ENCODE measurements at places on chromosomes 4 and X. TPM values are rescaled to one million over a fixed set of nuclear protein-coding genes. Genes with fewer than 3 reads are reported as not detected.

DNA sequence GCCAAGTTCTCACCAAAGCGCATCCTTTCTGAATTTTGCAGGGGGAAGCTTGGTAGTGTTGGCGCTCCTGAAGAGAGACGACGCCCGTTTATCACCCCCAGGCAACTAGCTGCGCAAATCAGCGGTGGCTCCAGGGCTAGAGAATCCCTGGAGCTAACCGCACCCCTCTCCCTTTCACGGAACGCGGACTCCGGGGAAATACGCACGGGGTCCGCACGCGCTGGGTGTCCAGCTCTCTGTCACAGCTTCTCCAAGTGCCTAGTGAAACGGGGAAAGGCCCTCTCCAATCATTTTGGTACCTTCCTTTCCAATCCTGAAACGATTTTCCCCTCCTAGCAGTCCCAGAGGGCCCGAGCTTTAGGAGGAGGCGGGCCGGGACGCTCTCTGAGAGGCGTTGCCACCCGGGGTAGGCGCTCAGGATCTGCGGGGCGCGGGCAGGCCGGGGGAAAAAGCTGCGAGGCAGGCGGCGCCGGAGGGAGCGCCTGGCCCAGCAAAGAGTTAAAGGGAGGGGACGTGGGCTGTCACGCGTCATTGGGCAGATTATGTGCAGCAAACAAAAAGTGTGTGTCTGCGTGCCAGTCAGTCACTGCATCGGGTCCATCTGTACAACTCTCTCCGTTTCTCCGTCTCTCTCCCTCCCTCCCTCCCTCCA lies at the start of gene PRDM8:
PRDM8 (plus strand) TSS at position 582 of the 652 bp plus-strand sequence. CDS start 2,578 bp downstream, outside the sequence.
- no peak for DNase-seq

DNA sequence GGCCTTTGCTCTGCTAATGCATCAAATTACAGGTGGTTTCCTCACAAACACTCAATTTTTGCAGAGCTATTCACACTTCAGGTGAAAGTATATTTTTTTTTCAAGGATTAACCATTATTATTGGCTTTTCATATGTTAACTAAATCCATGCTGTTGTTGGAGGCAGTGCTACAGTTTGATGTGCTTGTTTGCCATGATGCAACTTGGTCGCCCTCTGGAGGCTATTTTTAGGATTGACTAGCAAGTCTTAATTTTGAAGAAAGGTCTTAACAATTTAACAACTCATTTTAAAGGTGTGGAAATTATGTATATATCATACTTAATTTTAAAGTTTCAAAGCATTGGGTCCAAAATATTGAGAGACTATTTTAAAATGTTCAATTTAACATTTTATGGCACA lies 168.8 kb upstream of the FAM47A start:
- DNase-seq = no peak

- no peak for DNase-seq
Observed at GRCh38 chr4:82528074-82528473, 33.7 kb downstream of the TMEM150C start.

DNA sequence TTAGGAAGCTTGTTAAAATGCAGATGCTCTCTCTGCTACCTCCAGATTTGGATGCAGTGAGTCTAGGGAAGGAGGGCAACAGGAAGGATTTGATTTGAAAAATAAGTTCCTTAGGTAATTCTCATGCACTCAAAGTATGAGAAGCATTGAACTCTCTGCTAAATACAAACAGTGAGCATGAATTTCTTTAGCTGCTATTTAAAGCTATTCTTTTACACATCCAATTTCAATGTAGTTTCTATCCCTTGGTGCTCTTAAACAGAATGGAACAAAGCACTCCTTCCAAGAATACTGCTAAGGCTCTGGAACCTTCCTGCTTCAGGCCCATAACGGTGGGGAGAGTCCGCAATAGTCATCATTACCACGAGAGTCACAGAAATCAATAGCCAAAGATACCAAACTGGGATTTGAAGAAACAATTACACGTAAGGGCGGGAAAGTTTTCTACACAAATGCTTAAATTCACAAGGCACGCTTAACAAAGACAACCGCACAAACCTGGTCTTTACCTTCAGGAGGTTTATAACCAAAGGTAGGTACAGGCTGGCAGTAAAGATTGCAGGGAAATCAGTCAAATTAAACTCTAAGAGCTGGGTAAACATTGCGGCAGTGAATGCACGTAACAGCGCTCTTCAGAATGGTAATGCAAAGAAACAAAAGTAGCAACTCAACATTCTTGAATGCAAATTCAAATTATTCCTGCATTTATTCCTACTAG lies 123.2 kb upstream of the NAP1L5 start:
- no peak for DNase-seq

DNA sequence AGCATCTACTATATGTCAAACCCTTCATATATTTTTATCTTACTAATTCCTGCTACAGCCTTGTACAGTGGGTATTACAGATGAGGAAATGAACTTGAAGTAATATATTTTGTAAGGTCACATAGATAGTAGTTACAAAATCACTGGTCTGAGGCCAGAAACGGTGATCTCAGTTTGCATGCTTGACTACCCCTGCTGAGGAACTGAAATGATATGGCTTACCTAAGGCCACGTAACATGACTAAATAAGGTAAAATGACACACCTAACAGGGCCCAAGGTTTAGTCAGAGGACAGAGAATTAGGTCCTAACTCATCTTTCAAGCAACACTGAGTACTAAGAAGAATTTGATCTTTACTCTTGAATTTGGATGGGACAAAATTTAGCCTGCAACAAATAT lies 1.5 kb upstream of the COMMD8 start:
- no peak for DNase-seq

DNA sequence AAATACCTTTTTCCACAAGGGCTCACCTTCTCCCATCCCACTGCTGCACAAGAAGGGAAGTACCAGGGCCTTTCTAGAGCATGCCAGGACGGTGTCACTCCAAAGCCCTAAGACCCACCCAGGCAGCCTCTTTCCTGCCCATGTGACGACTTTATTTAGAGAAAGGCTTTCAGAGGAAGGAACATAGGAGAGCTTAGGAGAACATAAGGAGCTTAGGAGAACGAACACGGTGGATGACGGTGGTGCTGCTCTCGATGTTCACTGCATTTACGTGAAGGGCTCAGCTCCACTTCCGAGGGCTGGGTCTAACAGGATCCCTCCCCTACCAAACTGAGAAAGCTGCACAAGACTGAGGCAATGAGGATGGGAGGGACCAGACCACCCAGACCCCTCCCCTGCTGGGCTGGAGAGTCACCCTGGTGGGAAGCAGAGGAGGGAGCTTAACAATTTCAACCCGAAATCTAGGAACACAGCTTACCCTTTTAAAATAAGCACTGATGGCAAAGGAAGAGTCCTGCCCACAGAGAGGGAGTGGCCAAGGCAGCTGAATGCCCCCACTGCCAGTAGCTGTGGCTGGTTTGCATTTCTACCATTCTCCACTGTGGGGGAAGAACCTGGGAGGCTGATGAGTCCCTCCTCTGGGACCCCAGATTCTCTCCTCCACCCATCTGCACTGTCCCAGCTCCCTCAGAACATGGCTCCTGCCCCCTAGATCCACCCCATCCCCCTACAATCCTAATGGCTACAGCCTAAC lies 29.8 kb downstream of the ZFYVE28 start:
- no peak for DNase-seq

- no peak for DNase-seq
Observed at GRCh38 chr4:141571362-141571761, 65.0 kb upstream of the IL15 start.

DNA sequence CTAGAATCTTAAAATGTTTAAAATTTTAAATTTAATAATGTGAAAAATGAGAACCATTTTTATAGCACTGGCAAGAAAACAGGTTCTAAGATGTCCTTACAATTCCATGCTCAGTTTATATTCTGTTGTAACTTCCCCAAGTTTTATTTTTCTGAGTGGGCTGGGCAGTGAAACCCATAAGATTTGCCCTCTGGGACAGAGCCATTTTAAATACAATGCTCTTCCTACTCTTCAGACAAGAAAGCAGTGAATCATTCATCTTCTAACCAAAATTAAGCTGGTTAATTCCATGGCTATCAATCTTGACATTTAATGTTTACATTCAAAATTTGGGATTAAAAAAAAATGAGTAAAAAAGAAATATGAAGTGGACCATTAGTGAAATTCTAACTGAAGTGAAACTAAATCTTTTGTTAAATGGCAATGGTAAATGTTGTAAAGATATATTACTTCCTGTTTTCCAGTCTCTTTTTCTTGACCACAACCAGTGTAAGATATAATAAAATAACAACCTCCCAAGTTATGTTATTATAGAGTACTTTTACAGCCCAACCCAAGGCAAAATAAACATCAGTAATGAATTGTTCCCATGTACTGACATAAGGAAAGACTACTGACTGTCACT lies 37.2 kb upstream of the PTPN13 start:
- no peak for DNase-seq

DNA sequence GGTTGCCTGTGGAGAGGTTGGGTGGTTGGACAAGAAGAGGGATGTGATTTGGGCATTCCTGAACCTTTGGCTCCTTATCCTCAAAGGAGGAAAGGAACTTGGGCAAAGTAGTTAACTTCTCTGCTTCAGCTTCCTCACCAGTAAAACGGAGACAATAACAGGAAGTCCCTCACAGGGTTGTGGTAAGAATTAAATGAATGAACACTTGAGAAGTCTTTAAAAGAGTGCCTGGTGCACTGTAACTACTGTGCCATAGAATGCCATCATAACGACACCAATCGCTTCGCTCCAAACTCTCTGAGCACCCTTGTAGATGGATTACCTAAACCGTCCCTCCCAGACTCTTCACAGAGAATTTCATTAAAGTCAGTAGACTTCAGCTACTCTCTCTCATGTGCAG lies 10.5 kb downstream of the ZCCHC18 start:
- no peak for DNase-seq

KLHL34 gene
- 10.1 TPM for total RNA-seq

EDNRA gene
- total RNA-seq = 11.7 TPM
